Osteoblast (primary cell): ENCODE measurements at places on chromosomes 12 and 14. TPM values are rescaled to one million over a fixed set of nuclear protein-coding genes. Genes with fewer than 3 reads are reported as not detected.

The LRRC23 gene
- total RNA-seq = 7.1 and 7.6 TPM in 2 replicates

The KCNC2 gene
- total RNA-seq = not detected in 2 replicates

The ARHGAP9 gene
- 0.29 and 0.36 TPM in 2 replicates for total RNA-seq

The EXOC3L4 gene
- 0.29 TPM in 1 of 2 replicates, not detected in the other for total RNA-seq

The KRT71 gene
- not detected in 2 replicates for total RNA-seq

The CLEC7A gene
- total RNA-seq = under 0.01 and 0.36 TPM in 2 replicates

The MIP gene
- total RNA-seq = not detected in 2 replicates

The TAS2R10 gene
- total RNA-seq = 1.1 and 1.8 TPM in 2 replicates

The SRRM4 gene
- not detected in 2 replicates for total RNA-seq

The JPH4 gene
- not detected in 2 replicates for total RNA-seq

DNA sequence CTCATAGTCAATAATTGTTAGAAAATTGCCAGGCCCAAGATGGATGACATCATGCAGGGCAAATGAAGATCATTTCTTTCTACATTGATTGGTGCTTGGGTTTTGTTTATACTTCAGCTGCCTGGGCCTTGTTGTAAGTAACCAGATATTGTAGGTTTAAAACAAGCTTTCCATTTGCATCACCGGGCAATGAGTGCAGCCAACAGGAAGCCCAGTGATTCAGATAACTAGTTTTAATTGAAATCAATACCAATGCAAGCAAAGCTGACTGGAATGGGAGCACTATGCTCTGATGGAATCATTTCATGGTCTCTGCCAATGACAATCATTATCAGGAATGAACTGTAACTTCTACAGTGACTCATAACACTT is 279.3 kb downstream of the DUSP6 start:
- DNase-seq = peak; percentile 65

DNA sequence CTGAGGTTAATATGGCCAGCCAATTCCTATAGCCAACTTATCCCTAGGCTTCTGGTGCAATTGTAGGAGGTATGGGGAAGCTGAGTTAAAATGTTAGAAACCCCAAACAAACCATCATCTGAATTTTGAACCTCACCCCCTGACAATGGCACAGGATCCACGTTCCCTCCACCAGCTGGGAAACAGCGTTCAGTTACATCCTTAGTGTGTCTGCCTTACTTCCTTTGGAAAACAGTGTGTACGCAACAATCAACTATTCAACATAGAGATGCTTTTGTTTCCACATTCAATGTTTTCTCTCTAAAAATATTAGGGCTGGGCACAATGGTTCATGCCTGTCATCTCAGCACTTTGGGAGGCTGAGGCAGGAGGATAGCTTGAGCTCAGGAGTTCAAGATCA is 203.4 kb downstream of the TTC7B start:
- no peak for DNase-seq

GRCh38 chr14:68450391-68451120 is 342.3 kb downstream of the ZFP36L1 start:
- no peak for DNase-seq

GRCh38 chr14:87566991-87567390 is 426.0 kb downstream of the GALC start:
- DNase-seq = no peak

DNA sequence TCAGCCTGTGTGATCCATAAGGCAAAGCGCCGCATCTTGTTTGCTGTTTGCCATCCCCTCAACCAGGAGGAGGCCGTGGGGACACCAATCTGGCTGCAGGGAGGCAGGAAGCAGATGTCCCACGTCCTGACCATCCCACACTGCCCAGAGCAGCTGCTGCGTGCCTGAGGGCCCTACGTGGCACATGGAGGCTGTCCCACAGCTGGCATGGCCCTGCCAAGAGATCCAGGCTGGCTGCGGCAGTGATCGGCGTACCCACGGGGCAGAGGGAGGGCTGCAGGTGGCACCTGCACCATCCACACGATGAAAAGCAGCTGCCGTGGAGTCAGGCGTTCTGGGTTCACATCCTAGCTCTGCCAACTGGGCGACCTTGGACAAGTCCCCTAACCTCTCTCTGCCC is 42.0 kb downstream of the NCOR2 start:
- DNase-seq = no peak

DNA sequence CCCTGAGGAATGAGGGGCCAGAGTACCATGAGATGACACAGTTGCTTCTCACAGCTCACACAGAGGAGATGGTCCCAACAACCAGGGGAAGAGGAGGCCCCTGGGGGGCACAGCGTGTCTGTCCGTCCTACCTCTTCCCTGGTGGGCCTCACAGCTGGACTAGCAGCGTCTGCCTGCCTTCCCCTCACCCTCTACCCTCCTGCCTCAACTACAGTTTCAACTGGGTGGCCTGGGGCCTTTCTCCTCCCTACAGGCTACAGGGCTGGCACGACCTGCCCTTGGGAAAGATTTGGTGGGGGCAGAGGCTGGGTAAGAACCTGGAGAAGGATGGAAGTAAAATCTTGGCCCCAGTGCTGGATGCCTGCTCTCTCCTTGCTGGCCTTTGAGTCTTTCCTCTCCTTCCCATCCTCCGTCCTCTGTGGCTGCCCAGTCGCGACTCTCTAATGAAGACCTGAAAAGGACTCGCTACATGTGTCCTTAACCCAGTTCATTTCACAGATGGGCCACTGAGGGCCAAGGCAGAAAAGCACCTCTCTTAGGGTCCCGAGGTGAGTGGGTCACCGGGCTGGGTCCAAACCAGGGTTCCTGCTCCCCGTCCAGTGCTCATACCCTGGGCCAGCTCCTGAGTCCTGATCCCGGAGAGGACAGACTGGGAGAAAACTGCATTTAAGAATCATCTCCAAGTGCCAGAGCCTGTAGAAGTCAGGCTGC is 232.5 kb downstream of the BCL11B start:
- DNase-seq = no peak

- no peak for DNase-seq
Observed at GRCh38 chr14:92463141-92463540, 50.4 kb upstream of the RIN3 start.

- no peak for DNase-seq
Observed at GRCh38 chr14:31934767-31935266, 142.3 kb upstream of the ARHGAP5 start.

- no peak for DNase-seq
Observed at GRCh38 chr14:60565211-60565610, 56.3 kb downstream of the SIX6 start.

DNA sequence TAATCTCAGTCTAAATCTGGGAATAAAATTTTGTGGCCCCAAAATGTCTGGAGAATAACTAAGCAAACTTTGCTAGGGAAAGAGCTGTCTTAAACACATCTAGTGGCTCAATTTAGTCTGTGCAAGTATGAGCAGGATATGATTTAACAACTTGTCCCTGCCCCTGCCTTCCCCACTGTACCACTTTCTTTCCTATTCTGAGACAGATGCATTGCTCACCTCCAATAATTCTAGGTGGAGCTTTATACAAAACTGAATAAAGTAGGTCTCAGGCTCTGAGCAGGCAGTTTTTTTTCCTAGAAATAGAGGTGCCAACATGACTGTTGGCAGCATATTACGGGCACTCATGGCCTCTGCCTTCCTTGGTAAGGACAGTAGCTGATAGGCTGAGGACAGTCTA is 412.1 kb downstream of the DAD1 start:
- no peak for DNase-seq

- no peak for DNase-seq
Observed at GRCh38 chr12:81114226-81114625, 36.3 kb downstream of the ACSS3 start.

GRCh38 chr14:50944647-50945413 is 547 bp upstream of the PYGL start:
- DNase-seq = peak; percentile 86

DNA sequence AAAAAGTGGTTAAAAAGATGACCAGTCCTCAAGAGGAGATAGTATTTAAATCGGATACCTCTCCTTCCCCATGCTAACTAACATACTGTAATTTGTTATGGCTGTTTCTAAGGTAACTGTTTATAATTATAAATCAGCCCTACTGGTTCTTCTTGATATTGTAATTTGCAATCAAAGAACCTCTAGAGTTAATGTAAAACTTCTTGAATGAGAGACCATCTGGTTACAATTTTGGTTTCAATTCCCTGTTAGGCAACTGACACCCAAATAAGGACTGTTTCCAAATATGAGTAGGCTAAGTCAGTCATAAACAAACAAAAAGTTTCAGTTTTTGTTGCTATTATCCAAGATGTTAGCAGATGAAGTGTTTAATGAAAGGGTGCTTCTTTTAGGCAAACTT is 120.2 kb upstream of the DNM1L start:
- DNase-seq = peak; percentile 83

DNA sequence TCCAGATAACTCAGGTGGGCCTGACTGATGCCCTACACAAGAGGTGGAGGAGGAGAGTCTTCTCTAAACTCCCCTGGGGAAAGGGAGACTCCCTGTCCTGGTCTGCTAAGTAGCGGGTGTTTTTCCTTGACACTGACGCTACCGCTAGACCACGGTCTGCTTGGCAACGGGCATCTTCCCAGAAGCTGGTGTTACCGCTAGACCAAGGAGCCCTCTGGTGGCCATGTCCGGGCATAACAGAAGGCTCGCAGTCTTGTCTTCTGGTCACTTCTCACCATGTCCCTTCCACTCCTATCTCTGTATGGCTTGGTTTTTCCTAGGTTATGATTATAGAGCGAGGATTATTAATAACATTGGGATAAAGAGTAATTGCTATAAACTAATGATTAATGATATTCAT is 965.5 kb downstream of the TMEM121 start:
- DNase-seq = no peak

- DNase-seq = no peak
Observed at GRCh38 chr12:101592921-101593320, 1.9 kb upstream of the MYBPC1 start.

GRCh38 chr14:26173581-26174110 is 424.2 kb downstream of the NOVA1 start:
- DNase-seq = no peak

DNA sequence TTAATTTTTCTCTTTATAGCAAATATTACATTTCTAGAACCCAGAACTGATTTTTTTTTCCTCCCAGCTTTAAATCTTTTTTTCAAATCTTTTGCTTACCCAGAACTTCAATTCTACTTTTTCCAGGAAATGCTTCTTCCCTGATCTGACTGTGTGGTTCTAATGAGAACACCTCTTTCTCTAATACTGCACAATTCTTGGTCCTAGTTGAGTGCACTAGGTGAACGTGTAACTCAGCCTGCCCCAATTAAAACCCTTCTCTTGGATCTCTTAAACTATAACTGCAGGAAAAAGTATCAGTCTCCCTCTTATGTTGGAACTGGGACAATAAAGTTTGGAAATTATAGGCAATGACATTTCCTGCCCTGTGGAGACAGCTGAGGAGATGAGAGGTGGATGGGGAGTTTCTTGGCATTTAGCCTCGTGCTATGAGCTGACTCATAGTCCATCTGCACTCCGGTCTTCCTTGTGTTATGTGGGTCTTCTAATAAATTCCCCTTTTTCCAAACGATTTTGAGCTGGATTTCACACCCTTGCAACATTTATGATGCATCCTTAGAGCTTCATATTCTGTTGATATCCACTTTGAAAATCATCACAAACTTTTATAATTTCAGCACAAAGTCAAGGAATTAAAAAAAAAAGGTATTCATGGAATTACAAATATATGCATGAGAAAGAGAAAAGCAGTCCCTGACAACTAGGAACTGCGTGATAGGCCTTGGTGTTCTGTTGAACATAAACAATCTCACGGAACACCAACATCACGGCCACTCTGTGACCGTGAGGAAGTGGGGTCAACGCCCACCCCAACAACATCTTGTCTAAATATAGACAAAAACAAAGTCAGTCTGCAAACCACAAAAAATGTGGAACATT is 52.4 kb downstream of the BRMS1L start:
- peak; percentile 84 for DNase-seq

DNA sequence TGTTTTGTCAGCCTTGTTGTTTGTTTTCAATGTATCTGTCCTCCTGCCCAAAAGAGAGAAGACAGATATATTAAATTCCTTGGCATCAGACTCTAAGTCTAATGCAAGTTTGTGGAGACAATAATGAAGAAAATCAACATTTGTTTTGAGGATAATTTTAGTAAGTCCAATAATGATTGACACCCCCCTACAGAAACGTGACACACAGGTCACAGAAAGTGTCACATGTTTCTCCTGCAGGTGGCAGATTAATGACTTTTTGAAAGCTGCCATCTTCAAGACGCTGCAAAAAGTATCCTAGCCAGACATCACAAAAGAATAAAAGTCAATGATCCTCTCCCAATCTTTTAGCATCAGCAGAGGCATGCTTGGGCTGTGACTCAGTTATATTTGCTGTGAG is 378.8 kb upstream of the TMPO start:
- DNase-seq = no peak

DNA sequence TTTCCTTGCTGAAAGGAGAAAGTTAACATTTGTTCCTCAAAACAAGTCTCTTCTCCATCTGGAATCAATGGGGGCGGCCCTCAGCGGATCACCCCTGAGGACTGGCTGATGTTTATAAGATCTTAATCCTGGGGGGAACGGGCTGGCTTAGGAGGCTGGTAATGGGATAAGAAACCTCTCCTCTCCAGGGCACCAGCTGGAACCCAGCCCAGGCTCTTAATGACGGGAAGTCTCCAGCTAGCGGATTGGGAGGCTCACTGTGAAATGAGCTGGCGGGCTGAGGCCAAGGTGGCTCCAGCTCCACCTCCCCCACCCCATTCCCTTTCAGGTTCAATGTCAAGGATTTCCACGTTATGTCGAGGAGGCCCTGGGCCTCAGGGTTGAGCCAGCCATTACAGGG is 1133.0 kb downstream of the VRK1 start:
- no peak for DNase-seq

GRCh38 chr12:46783871-46784270 is 41.9 kb downstream of the SLC38A4 start:
- DNase-seq = no peak

DNA sequence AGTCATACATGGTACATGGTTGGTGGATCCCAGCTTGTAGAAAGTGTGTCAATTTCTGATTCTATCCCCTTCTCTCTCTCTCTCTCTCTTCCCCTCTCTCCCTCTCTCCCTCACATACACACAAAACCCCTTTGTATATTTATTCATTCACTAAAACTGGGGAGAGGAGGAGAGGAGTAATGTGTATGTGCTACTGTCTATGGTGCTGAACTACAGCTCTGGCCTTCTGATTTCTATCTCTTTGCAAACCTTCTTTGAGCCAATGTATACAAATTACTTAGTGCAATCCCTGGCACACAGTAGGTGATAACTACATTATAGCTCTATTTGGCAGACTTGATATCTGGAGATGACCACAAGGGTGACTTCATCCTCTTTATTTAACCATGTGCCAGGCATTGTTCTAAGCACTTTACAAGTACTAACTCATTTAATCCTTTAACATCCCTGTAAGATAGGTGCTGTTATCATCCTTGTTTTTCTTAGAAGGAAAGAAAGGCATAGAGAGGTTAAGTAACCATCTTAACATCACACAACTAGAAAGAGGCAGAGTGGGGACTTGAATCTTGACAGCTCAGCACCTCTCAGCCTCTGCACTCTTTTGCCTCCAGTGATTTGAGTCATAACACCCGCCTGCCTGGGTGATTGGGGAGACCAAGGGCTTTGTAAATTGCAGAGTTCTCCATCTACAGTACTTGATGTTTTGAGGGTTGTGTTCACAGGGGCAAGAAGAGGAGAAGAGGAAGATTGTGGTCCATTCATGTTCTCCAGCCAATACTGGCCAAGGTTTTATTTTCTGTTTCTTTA is 21.3 kb downstream of the RPH3A start:
- DNase-seq = no peak

- peak; percentile 88 for DNase-seq
Observed at GRCh38 chr12:69534389-69534822, 50.9 kb upstream of the CCT2 start.

GRCh38 chr12:28872654-28873268 is 276.3 kb upstream of the FAR2 start:
- DNase-seq = peak; percentile 67
